ENCODE measurements at places on chromosomes 6 and 20.

GRCh38 chr6:80382811-80383210, 276.3 kb downstream of the BCKDHB start:
- DNase-seq, result no peak

- no peak for DNase-seq
These were observed 132.6 kb upstream of the TBX18 start for GRCh38 chr6:84897011-84897410.

DNA sequence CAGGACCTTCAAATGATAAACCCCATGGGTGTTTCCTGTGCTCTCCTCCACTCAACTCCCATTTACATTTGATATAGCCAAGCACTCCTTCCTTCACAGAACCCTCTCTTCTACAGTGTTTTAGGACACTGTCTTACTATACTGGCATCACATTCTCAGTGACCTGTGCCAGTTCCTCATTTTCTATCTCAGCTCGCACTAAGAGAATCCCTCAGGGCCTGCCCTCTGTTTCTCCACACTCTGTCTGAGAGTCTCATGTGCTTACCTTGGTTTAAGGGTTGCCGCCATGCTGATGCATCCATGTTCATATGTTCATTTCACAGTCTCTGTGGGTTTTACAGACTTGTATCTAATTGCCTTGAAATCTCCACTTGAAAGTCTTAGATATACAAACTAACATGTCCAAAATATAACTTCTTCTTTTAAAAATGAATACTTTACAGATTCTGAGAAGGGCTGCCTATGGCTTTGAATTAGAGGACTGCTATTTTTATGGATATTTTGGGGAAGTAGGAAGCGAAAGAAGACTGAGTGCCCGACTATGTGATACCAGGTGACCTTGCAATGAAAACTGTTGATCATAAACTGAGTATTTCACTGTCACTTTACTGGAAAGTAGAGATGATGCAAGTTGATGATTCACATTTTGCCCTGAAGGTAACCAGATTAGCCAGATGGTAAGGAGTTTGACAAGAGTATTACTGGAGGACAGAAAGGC, 153.1 kb upstream of the SIM1 start:
- no peak for DNase-seq

DNA sequence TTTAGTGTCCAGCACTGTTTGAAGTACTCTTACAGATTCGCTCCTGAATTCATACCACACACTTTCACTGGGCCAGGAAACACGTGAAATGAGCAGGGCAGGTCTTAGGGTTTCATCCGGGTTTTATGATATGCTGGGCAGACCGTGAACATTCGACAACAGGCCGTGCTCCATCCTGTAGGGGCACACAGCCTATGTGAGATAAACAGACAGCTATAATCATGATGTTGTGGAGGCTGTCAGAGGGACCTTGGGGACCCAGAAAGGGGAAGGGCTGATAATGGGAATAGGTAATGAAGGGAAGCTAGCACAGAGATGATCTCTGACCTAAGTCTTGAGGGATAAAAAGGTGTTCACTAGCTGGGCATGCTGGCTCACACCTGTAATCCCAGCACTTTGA, 110.4 kb downstream of the RIN2 start:
- no peak for DNase-seq

DNA sequence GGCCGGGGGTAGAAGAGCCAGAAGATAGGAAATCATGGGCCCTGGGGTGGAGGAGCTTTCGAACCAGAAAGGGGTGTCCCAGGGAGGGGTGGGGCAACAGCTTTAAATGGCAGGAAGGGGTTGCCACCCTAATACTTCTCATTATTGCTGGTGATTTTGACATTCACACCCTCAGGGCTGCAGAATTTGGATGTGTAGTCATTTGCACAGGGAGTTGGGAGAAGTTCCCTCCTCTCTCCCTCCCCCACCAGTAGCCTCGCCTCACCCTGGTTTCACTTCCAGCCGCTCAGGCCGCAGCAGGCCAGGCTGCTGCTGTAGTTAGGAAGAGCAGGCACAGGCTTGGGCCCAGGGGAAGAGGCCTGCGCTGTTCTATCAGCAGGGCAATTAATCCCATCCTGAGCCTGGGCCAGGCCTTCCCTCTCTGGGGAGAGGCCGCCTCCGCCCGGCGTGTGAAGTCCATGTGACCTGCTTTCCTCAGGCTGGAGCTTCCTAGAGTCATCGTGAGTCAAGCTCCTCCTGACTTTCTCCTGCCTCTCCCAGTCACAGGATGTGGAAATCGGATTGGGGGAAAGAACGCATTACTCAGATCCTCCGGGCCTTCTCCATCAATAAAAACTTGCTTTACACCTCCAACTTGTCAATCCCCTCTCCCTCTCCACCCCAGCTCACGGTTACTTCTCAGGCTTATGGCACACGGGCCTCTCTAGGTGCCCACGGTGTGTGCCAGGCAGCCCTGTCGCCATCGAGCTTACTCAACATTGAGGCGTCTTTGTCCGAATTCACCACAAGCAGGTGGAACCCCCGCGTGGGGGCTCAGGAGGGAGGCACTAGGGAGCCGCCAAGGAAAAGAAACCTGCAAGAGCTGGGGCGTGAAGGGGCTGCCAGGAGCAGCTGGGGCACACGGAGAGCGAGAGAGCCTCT, 7.8 kb downstream of the ADTRP start:
- DNase-seq, result no peak

DNA sequence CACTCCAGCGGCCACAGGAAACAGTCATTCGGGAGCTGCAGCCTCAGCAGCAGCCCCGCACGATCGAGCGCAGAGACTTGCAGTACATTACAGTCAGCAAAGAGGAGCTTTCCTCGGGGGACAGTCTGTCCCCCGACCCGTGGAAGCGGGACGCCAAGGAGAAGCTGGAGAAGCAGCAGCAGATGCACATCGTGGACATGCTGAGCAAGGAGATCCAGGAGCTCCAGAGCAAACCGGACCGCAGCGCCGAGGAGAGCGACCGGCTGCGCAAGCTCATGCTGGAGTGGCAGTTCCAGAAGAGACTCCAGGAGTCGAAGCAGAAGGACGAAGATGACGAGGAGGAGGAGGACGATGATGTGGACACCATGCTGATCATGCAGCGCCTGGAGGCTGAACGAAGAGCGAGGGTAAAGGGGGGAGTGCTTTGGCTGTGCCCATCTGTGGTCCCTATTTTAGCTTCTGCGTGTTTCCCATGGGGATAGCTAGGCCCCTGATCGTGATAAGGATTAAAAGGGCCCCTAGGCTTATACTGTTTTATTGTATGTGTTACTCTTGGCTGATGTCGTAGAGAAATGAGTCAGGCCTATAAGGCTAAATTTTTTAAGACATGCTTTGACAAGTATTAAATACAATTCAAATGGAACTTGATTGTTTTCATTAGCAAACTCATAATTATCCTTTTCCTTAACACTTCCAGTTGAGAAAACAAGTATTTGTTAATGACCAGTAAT, 45.5 kb upstream of the KIF25 start:
- DNase-seq, result no peak

GRCh38 chr6:85360794-85361642, 88.9 kb upstream of the NT5E start:
- DNase-seq, result no peak

- no peak for DNase-seq
These were observed 74.7 kb downstream of the DHX35 start for GRCh38 chr20:39036851-39037250.

- DNase-seq, result no peak
These were observed 115.9 kb downstream of the FYN start for GRCh38 chr6:111757342-111757741.

DNA sequence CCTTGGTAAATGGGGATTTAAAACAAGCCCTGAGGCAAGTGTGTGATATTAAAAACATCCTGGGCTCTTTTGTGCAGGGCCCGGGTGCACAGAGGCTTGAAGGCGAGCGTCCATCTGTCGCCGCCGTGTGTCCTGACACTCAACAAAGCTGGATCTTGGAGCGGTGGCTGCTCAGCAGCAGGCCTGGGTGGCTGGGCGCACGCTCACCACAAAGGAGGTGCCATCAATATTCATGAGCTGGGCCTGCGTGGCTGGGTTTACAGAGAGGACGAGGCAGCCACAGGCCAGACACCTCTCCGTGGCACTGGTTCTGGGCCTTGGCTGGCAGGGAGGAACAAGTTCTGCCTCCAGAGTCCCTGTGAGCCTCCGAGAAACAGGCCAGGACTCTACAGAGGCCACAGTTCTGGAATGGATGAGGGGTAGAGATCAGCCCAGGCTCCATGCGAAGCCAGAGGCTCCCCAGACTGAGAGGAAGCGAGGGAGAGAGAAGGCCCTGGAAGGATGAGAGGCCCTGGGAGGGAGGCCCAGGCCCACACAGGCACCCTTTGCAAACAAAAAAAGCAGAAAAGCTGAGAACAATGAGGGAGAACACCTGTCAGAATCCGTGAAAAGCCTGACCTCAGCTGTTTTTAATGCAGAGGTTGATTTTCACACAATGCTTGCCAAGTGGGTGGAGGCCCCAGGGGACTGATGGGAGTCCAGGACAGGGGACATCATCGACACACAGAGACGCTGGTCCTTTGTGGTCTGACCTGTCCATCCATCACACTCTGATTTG, 21.9 kb downstream of the BHLHE23 start:
- no peak for DNase-seq

DNA sequence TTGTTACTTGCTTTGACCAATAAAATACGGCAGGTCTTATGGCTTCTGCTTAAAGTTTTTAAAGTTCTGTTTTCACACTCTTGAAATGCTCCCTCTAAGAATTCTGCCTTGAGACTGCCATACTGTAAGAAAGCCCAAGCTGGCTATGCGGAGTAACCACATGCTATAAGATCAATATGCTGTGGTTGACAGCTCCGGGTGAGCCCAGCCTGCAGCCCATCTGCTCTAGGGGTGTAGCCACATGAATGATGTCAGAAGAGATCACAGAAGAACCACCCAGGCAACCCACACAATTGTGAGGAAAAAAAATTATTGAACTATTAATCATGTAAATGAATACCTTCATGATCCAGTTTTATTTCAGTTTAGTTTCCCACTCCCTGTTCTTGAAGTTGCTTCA, 26.1 kb upstream of the SH3BGRL2 start:
- no peak for DNase-seq

GRCh38 chr20:45998761-45999160, 9.9 kb upstream of the MMP9 start:
- DNase-seq, result no peak

DNA sequence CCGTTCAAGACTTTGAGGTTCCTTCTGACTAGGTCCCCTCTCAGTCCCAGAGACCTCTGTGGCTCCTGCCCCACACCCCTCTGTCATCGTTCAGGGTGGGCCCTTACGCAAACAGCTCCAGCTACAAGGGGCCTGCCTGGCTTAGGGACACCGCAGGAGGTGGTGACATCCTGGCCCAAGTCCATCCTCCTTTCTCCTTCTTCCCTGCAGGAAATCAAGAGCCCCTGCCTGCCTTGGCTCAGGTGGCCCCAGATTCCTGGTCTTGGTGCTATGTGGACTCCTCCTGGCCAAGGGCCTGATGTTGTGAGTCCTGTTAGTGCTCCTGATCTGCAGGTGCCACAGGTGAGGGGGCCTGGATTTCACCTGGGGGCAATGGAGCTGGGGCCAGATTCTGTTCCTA, 8.1 kb downstream of the TREML4 start:
- no peak for DNase-seq

DNA sequence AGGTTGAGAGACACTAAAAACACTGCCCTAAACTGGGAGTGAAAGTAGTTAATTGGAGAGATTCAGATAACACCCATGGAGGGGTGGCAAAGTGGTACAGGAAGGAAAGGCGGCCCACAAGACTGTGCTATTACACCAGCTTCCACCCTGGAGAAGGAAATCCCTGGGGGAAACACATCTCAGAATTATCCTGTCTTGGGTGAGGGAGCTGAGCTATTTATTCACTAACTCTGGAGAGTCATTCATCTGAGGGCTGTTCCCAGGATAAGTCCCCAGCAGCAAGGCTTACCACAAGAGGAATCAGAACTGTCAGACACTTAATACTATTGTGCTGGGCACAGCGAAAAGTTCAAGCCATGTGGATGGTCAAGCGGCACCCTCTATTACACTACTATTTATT, 9.9 kb downstream of the TBCC start:
- no peak for DNase-seq
